Mammary microvascular endothelial cell (primary cell): ENCODE measurements at places on chromosomes 5 and 9. TPM values are rescaled to one million over a fixed set of nuclear protein-coding genes. Genes with fewer than 3 reads are reported as not detected.

Gene IRX1
- not detected in 2 replicates for total RNA-seq

Gene EQTN
- total RNA-seq: not detected in 2 replicates

Gene PCDHB1
- total RNA-seq: not detected in 2 replicates

Gene ELAVL2
- total RNA-seq: 0.64 and 1.1 TPM in 2 replicates

Gene SMIM27
- 2.8 and 5.0 TPM in 2 replicates for total RNA-seq

Gene NIPSNAP3A
- total RNA-seq: 78.9 and 80.5 TPM in 2 replicates

Gene ARPC5L
- total RNA-seq: 57.4 and 58.0 TPM in 2 replicates
